ENCODE measurements at places on chromosomes 4 and X.

DNA sequence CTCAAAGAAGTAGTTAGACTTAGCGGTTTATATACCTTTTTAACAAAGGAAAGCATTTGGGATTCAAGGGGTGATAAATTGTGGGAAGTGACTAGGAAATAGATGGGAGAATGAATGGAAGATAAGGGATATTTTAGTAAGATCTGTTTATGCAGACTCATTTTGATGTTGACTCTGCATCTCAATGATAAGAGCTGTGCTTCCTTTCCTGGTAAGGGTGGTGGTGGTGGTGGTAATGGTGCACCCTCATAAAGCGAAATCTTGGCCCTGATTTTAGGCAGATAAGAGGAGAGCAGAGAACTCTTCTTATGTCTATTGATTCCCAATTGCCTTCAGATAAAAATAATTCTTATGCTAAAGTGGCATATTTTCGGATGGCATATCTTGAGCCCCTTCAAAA, 197.1 kb downstream of the SPRY1 start:
- no peak for DNase-seq

DNA sequence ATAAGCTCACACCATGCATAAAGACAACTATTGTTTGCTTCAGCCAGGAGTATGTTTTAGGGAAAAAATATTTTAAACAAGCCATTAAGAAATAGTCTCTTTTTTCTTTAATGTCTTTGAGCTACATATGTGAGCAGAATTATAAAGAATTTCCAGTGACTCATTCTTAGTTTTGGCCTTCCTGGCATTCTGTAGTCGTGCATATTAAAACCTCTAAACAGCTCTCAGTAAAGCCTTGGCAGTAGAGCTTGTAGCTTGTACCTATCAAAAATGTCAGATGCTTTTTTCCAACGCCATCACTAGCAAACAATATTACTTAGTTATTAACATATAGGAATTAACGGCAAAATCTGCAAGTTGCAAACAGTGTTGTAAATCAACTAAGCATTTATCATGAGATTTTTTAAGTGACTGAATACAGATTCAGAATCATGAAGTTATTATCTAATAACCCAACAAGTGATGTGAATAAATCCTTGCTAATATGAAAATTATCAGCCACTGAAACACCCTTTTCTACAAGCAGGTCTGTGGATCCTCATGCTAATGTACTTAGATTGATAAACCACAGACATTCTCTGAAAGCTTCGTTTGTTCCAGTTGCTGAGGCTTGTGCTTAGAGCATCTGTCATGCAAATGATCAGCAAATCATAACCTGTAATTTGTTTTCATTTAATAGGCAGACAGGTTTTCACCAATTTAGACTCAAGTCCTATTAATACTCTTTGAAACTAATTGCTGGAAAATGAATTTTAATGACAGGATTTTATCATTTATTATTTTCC, 412.0 kb upstream of the ATOH1 start:
- no peak for DNase-seq

DNA sequence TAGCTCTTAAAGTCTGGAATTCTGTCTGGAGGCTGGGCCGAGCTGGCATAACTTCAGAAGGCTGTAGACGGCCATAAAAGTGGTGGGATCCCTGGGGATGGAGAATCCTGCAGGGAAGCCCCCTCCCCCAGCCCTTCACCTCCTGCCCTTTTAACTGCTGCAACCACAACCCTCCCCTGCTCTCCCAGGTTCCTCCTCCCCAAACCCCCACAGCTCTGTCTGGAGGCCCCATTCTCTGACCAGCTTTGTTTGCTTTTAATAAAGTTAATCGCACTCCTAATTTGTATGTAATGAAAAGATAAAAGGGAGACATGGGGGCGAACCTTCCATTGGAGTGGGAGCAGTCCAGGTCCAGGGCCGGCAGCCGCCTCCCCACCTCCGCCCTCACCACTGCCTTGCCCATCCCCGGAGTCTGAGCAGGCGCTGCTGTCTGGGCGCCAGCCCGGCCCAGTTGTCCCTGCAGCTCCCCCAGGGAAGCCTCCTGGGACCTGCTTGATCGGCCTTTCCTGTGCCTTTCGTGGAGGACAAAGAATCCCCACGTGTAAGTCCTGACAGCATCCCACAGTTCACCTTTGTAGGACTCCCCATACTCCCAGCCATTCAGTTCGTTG, 84.3 kb downstream of the PJA1 start:
- DNase-seq: no peak

DNA sequence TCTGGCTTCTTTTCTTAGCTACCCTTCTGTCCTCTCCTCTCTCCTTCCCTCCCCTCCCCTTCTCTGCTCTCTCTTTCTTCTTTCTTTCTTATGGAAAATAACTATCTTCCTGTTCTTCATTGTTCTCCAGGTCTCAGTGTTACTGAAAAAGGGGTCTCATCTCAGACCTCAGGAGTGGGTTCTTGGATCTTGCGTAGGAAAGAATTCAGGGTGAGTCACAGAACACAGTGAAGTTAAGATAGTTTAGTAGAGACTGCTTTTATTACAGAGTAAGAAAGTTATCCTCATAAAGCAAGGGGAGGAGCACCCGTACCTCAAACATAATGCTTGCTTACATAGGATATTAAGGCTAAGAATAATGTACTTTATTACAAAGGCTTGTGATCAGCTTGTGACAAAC, 31.8 kb upstream of the CWH43 start:
- no peak for DNase-seq

DNA sequence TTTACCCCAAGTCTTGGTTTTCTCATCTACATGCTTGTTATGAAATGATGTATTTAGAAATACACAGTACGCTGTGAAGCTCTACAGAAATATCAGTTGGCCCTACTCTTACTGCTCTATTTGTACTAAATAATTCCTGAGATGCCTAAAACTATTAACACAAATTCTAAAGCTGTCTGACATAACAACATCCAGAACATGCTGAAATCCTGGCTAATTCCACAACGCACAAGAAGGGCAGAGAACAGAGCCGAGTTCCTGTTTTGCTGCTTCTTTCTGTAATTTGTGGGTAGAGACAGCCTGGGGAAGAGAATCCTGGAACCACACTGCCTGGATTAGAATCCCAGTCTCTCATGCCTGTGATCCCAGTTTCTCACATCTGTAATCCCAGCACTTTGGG, 59.0 kb downstream of the ZNF827 start:
- DNase-seq: no peak

GRCh38 chr4:7658341-7659204, 223.8 kb upstream of the PSAPL1 start:
- no peak for DNase-seq

GRCh38 chrX:118049713-118050112, 66.9 kb downstream of the KLHL13 start:
- no peak for DNase-seq
